CD4-positive, alpha-beta memory T cell (primary cell): ENCODE measurements at places on chromosomes 5 and 9.
A peak's percentile ranks its signal among the peaks of the same experiment; 100 is the strongest.

GRCh38 chr5:132546108-132546507 lies 2.8 kb upstream of the IL5 start:
- H3K27me3 ChIP-seq: no peaks in the 10 kb centered on the region
- H3K4me3 ChIP-seq: no peak overlapping the region
- H3K27ac ChIP-seq: no peak overlapping the region
- H3K4me1 ChIP-seq: no peaks in the 10 kb centered on the region

DNA sequence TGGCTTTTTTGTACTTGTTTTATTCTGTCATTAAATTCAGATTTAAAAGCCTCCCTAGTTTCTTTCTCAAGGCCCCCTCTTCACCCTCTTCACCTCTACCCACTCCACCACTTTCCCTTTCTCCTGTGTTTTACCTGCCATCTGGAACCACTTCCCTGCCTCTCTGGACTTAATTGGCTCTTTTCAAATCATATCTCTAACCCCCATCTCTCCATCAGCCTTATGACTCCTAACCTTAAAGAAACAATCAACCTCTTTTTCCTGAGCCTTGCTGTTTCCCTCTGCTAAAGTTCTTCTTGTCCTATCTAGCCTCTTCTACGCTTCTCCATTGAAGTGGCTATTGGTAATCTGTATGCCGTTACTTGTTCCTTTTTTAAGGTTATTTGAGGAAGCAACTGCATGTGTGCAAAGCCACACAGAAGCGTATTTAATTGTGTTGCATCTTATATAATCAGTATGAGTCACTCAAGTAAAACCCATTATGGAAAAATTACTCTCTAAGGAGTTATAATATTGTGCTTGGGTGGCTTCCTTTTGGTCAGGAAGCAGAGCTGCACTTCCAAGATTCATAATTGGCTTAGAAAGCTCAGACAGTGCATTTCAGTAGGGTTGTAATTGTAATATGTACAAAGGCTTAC lies 653.6 kb upstream of the ITGA1 start:
- DNase-seq: no peak
- H3K4me1 ChIP-seq: no peaks in the 10 kb centered on the region
- H3K4me3 ChIP-seq: no peak overlapping the region
- H3K27me3 ChIP-seq: no peaks in the 10 kb centered on the region
- H3K36me3 ChIP-seq: no peaks in the 10 kb centered on the region

- H3K4me3 ChIP-seq: peak overlapping the region; percentile 80
- no peaks in the 10 kb centered on the region for H3K36me3 ChIP-seq
These were observed 52.4 kb downstream of the CDC14B start for GRCh38 chr9:96567203-96567700.

DNA sequence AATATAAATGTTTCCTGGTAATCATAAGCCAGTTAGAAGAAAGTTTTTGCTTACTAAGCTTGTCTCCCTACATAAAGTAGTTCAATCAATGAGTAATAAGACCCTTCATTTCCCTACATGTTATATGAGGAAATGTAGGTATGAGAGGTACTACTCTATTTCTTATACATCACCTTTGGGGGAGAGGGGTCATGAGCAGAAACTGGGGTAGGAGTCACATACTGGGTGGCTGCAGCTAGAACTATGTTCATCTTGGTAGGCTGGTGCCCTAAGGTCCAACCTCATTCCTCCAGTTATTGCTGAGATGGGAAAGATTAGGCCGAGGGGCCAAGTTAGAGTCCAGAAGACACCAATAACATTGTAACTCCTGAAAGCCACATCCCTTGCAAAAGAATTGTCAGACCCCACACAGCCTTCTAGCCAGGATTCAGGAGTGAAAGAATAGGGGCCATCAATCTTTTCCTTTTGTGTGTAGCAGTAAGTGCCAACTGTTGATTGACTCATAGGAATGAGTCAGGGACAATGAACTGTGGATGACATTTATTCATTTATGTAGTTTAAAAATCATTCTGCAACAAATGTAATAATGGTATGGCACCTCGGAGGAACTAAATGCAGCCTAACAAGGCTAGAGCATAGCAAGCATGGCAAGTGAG lies 21.6 kb upstream of the SREK1 start:
- no peak overlapping the region for H3K4me3 ChIP-seq
- no peaks in the 10 kb centered on the region for H3K4me1 ChIP-seq
- no peak overlapping the region for H3K27ac ChIP-seq
- no peak for DNase-seq
- H3K36me3 ChIP-seq: no peaks in the 10 kb centered on the region
- H3K27me3 ChIP-seq: no peaks in the 10 kb centered on the region

GRCh38 chr5:129945774-129946270 lies 41.6 kb downstream of the CHSY3 start:
- no peaks in the 10 kb centered on the region for H3K36me3 ChIP-seq
- no peaks in the 10 kb centered on the region for H3K27me3 ChIP-seq
- H3K27ac ChIP-seq: no peak overlapping the region
- no peak overlapping the region for H3K4me3 ChIP-seq
- DNase-seq: no peak
- H3K4me1 ChIP-seq: no peaks in the 10 kb centered on the region

DNA sequence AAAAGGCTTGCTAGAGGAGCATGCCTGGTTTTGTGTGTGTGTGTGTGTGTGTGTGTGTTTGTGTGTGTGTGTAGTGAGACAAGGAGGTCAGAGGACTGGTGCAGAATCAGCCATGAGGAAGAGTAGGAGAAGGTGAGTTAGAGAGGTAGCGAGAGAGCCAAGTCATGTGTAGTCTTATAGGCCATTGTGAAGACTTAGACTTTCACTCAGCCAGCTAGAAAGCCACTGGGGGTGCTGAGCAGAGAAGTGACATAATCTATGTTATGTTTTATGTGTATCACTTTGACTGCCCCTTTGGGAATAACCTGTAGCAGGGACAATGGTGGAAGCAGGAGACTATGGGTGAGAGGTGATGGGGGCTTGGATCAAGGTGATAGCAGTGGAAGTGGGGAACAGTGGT lies 180.5 kb upstream of the CLINT1 start:
- H3K27me3 ChIP-seq: no peaks in the 10 kb centered on the region
- no peak overlapping the region for H3K27ac ChIP-seq
- no peak overlapping the region for H3K4me3 ChIP-seq
- no peaks in the 10 kb centered on the region for H3K36me3 ChIP-seq
- H3K4me1 ChIP-seq: no peaks in the 10 kb centered on the region
- no peak for DNase-seq

GRCh38 chr5:66931651-66932050 lies 264.9 kb downstream of the CD180 start:
- DNase-seq: no peak
- H3K4me3 ChIP-seq: no peak overlapping the region
- no peaks in the 10 kb centered on the region for H3K36me3 ChIP-seq
- H3K27me3 ChIP-seq: no peaks in the 10 kb centered on the region

GRCh38 chr9:36141288-36141687 lies 4.8 kb downstream of the GLIPR2 start:
- peak overlapping the region; percentile 73 for H3K27ac ChIP-seq
- peaks cover 94% of the 10 kb centered on the region for H3K4me1 ChIP-seq
- no peak for DNase-seq

GRCh38 chr5:126837906-126838539 lies 61.1 kb downstream of the LMNB1 start:
- DNase-seq: peak; percentile 10
- H3K27ac ChIP-seq: no peak overlapping the region
- H3K36me3 ChIP-seq: peaks cover 9% of the 10 kb centered on the region

DNA sequence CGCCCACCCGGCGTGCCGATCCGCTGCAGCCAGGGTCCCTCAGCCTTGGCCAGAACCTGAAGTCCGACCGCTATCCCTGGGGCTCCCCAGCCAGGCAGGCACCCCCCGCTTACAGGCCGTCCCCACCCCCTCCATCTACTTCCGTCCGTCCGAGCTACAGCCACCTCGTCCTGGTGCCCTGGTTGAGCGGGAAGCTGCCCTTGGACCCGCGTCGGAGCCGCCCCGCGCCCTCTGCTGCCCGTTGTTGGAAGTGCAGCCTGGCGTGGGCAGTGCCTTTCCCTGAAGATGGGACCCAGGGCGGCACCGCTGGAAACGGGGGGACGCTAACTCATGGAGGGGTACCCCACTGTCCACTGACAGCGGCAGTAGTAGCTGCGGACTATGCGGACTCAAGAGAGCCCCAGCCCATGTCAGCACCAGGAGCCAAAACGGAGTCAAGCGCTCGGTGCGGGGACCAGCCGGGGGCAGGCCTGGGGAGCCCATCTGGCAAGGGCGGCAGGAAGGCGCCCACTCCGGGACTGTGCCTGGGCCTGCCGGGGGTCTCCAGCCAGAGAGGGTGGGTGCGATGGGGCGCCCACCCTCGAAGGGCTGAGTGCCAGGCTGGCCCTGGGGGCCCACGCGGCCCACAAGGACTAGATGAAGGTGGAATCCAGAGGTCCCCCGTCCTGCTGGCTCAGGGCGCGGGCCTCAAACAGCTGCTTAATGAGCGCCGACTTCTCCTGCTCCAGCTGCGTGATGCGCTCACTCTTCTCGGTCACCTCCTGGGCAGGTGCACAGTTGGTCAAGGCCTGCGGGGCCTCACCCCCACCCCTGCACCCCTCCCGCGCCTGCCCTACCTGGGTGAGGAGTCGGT lies 6.1 kb downstream of the SAPCD2 start:
- H3K27ac ChIP-seq: no peak overlapping the region
- H3K36me3 ChIP-seq: no peaks in the 10 kb centered on the region
- no peaks in the 10 kb centered on the region for H3K27me3 ChIP-seq
- no peak for DNase-seq
- H3K4me3 ChIP-seq: no peak overlapping the region
- peaks cover 11% of the 10 kb centered on the region for H3K4me1 ChIP-seq

DNA sequence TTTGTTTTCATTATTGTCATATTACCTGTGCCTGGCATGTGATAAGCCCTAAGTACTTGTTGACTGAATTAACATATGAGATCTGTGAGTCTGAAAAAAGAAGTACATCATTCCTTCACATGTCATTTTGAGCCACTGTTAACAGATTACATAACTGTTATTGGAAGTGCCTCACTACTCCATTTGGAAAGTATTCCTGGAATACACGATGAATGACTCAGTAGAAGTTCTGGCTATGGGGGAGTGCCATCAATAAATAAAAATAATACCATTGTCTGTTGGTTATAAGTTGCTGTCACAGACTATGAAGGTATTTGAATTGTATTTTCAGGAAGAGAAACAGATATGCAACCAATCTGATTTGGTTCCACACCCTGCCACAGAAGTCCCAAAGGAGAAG lies 12.9 kb downstream of the NIPSNAP3B start:
- H3K36me3 ChIP-seq: no peaks in the 10 kb centered on the region
- H3K4me1 ChIP-seq: no peaks in the 10 kb centered on the region
- no peak for DNase-seq
- no peak overlapping the region for H3K27ac ChIP-seq
- no peak overlapping the region for H3K4me3 ChIP-seq

DNA sequence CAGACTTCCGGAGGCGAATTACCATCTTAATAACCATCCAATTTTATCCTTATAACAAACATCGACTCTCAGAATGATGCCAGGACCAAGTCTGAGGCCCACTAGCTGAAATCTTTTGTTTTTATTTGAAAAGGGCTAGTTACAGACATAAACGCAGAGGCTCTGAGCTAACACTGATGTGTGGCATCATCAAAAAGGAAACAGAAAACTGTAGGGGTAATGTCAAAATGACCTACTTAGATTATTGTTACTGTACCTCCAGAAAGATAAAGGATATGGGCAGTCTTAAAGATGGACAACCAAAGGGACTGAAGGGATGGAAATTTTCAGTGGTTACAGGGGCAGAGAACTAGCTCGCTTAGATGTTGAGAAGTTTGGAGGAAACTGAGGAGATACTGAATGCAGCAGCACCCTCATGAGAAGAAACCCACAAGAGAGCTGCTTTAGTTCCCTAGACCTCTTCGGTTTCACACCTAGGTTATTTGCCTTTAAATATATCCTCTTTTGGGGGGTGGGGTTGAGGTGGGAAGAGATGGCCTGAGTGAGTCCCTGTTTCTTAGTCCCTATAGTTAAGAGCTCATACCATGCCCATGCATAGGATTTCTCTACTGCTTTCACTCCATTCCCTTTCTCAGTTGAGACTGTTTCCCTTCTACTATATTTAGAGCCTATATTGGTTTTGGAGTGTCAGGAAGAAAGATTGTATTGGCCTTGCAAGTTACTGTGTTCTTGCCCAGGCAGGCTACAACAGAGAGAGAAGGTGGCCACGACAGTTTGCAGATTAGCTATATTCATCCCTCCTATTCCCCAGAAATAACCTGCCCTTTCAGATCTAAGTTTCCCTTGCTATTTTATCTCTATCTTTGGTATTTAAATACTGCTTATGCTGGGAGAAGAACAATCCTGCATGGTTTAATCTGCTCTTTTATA lies 320.4 kb upstream of the EFNA5 start:
- DNase-seq: no peak
- no peak overlapping the region for H3K27ac ChIP-seq
- H3K4me1 ChIP-seq: no peaks in the 10 kb centered on the region
- H3K4me3 ChIP-seq: no peak overlapping the region
- H3K27me3 ChIP-seq: no peaks in the 10 kb centered on the region

- H3K4me3 ChIP-seq: no peak overlapping the region
- H3K27ac ChIP-seq: no peak overlapping the region
- no peaks in the 10 kb centered on the region for H3K27me3 ChIP-seq
These were observed 64.4 kb upstream of the SPATA31E1 start for GRCh38 chr9:87818308-87818707.

DNA sequence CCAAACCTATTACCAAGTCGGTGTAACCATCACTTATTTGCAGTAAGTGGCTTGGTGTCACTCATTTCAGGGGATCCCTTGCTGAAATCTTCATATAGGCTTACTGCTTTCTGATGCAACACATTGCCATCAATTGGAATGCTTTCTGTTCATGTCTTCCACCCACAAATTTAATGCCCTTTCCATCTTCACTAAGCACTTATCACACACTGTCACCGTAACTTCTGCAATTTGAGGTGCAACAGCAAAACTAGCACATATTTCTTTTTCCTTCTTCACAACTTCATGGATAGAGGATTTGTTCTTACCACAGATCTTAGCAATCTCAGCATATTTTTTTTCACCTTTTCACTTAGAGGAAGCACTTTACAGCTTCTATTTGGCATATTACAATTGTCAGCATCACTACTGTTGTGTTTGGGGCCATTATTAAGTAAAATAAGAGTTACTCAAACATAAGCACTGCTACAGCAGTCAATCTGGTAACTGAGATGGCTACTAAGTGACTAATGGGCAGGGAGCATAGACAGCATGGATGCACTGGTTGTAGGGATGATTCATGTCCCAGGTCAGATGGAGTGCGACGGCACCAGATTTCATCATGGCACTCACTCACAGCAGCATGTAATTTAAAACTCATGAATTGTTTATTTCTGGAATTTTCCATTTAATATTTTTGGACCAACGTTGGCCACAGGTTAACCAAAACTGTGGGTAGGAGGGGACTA lies 70.1 kb downstream of the PIP5K1B start:
- no peak overlapping the region for H3K4me3 ChIP-seq
- DNase-seq: no peak
- H3K4me1 ChIP-seq: peaks cover 8% of the 10 kb centered on the region
- H3K36me3 ChIP-seq: no peaks in the 10 kb centered on the region

GRCh38 chr9:97807681-97808080 lies 45.3 kb upstream of the FOXE1 start:
- no peak for DNase-seq
- H3K27me3 ChIP-seq: no peaks in the 10 kb centered on the region
- H3K4me1 ChIP-seq: peaks cover 5% of the 10 kb centered on the region
- H3K27ac ChIP-seq: no peak overlapping the region
- no peaks in the 10 kb centered on the region for H3K36me3 ChIP-seq
- no peak overlapping the region for H3K4me3 ChIP-seq

- DNase-seq: no peak
- no peaks in the 10 kb centered on the region for H3K36me3 ChIP-seq
- no peak overlapping the region for H3K27ac ChIP-seq
- H3K27me3 ChIP-seq: no peaks in the 10 kb centered on the region
- H3K4me1 ChIP-seq: no peaks in the 10 kb centered on the region
These were observed 341.1 kb downstream of the ZSWIM6 start for GRCh38 chr5:61673007-61673735.
